ENCODE measurements at places on chromosomes 11 and 22. TPM values are rescaled to one million over a fixed set of nuclear protein-coding genes. Genes with fewer than 3 reads are reported as not detected.

DNA sequence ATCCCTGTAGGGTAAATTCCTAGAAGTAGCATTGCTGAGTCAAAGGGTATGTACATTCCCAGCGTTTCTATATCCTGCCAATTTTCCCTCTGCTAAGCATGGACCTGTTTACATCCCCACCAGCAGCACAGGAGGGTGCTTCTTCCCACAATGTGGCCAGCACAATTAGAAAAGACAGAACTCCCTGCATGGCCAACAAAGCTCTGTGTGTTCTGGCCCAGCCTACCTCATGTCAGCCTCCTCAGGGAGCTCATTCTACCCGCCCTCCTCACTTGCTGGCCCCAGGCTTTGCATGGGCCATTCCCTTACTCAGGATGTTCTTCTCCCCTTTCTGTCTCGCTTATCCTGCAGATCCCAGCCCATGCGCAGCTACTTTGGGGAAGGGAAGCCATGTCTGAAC is 186.1 kb downstream of the DSCAML1 start:
- DNase-seq: no peak

Gene XKR3
- total RNA-seq: not detected

GRCh38 chr11:2762451-2762850 is 62.7 kb upstream of the KCNQ1OT1 start:
- peak; percentile 17 for DNase-seq

Gene OR2D2
- not detected for total RNA-seq

Gene GLB1L2
- total RNA-seq: 0.30 TPM

Gene NTM
- total RNA-seq: 1.5 TPM

GRCh38 chr11:27304514-27304913 is 58.5 kb downstream of the CCDC34 start:
- no peak for DNase-seq

- no peak for DNase-seq
These were observed 10.7 kb downstream of the OR51A4 start for GRCh38 chr11:4936745-4937144.

All from Right ventricle myocardium superior (tissue), 1 donor.